Parietal lobe (tissue), 2 donors: ENCODE measurements at places on chromosomes 11 and 22. TPM values are rescaled to one million over a fixed set of nuclear protein-coding genes. Genes with fewer than 3 reads are reported as not detected.

The MRGPRX4 gene
- total RNA-seq, result not detected

The SYT8 gene
- total RNA-seq, result not detected

The PATE4 gene
- total RNA-seq, result not detected

The POU2AF1 gene
- not detected for total RNA-seq

The MUC5B gene
- total RNA-seq, result not detected
